ENCODE measurements at places on chromosomes 7 and 10.
A peak's percentile ranks its signal among the peaks of the same experiment; 100 is the strongest.

- no peak overlapping the region for H3K27ac ChIP-seq
- H3K4me1 ChIP-seq = no peaks in the 10 kb centered on the region
- DNase-seq = no peak
- no peaks in the 10 kb centered on the region for H3K36me3 ChIP-seq
These were observed 88.4 kb downstream of the DIP2C start for GRCh38 chr10:600876-601659.

GRCh38 chr7:95298091-95298490 lies 26.2 kb downstream of the PON1 start:
- no peaks in the 10 kb centered on the region for H3K36me3 ChIP-seq
- H3K4me3 ChIP-seq = no peak overlapping the region
- H3K4me1 ChIP-seq = no peaks in the 10 kb centered on the region

- H3K27me3 ChIP-seq = no peaks in the 10 kb centered on the region
- DNase-seq = no peak
- no peaks in the 10 kb centered on the region for H3K36me3 ChIP-seq
- no peak overlapping the region for H3K4me3 ChIP-seq
These were observed 525.0 kb downstream of the PTPRN2 start for GRCh38 chr7:158062661-158063060.

DNA sequence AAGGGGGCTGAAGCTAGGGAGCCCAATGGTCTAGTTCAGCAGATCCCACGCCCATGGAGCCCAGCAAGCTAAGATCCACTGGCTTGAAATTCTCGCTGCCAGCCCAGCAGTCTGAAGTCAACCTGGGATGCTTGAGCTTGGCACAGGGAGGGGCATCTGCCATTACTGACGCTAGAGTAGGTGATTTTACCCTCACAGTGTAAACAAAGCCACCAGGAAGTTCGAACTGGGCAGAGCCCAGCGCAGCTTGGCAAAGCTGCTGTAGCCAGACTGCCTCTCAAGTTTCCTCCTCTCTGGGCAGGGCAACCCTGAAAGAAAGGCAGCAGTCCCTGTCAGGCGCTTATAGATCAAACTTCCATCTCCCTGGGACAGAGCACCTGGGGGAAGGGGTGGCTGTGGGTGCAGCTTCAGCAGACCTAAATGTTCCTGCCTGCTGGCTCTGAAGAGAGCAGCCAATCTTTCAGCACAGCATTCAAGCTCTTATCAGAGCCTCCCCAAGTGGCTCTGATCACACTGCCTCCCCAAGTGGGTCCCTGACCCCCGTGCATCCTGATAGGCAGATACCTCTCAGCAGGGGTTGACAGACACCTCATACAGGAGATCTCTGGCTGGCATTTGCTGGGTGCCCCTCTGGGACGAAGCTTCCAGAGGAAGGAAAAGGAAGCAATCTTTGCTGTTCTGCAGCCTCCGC lies 167.8 kb downstream of the CCDC71L start:
- DNase-seq = no peak
- peaks cover 3% of the 10 kb centered on the region for H3K27me3 ChIP-seq
- no peaks in the 10 kb centered on the region for H3K4me1 ChIP-seq
- H3K36me3 ChIP-seq = no peaks in the 10 kb centered on the region
- H3K27ac ChIP-seq = no peak overlapping the region

DNA sequence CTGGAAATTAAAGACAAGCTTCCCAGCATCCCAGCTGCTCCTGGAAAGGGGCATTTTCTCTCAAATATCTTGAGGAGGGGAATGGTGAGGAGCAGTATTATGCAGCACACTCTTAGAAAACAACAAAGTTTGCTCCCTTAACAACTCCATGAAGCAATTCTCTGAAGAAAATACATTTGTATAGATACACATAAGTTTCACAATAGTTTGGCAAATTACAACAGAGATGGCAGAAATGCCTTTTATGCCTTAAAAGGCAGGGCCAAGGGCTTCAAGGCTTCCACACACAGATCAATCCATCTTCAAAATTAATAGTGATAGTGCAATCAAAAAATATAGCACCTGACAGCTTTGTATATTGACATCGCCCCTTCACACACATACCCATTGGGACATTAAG lies 12.2 kb downstream of the DGKI start:
- no peaks in the 10 kb centered on the region for H3K4me1 ChIP-seq
- H3K27ac ChIP-seq = no peak overlapping the region
- no peak overlapping the region for H3K4me3 ChIP-seq
- peaks cover 8% of the 10 kb centered on the region for H3K27me3 ChIP-seq
- H3K36me3 ChIP-seq = peaks cover 7% of the 10 kb centered on the region

GRCh38 chr7:40827222-40828085 lies 692.6 kb downstream of the SUGCT start:
- no peaks in the 10 kb centered on the region for H3K36me3 ChIP-seq
- no peak for DNase-seq
- no peaks in the 10 kb centered on the region for H3K4me1 ChIP-seq
- H3K4me3 ChIP-seq = no peak overlapping the region

- no peak for DNase-seq
- H3K4me1 ChIP-seq = no peaks in the 10 kb centered on the region
- H3K36me3 ChIP-seq = peaks cover 2% of the 10 kb centered on the region
These were observed 1.2 kb upstream of the LRMDA start for GRCh38 chr10:75430000-75430763.

GRCh38 chr10:84065804-84066601 lies 73.3 kb upstream of the GHITM start:
- peaks cover 3% of the 10 kb centered on the region for H3K27me3 ChIP-seq
- H3K27ac ChIP-seq = peak overlapping the region; percentile 36
- DNase-seq = no peak
- no peaks in the 10 kb centered on the region for H3K36me3 ChIP-seq
- H3K4me1 ChIP-seq = no peaks in the 10 kb centered on the region
- H3K4me3 ChIP-seq = no peak overlapping the region

- no peak overlapping the region for H3K4me3 ChIP-seq
- H3K27me3 ChIP-seq = peaks cover 3% of the 10 kb centered on the region
- no peak overlapping the region for H3K27ac ChIP-seq
These were observed 61.1 kb downstream of the WDFY4 start for GRCh38 chr10:48745662-48746245.

DNA sequence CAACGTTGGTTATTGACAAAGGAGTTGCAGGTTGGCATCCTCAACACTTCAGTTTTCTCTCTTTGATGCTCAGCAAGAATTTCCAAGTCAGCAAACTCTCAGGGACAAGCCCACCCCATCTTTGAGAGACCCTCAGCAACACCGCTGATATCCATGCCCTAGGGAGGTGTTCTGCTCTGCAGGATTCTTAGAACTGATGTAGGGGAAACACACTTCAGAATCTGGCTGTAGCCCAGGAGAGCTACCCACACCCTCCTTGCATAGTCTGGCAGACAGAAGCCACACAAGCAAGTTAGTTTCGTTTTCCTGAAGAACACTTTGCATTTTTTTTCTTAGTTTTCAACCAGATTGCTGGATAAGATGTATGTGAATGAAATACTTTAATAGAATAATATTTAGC lies 822 bp downstream of the SAMD9L start:
- H3K27me3 ChIP-seq = no peaks in the 10 kb centered on the region
- peak overlapping the region; percentile 87 for H3K27ac ChIP-seq
- peaks cover 68% of the 10 kb centered on the region for H3K4me1 ChIP-seq
- H3K36me3 ChIP-seq = peaks cover 25% of the 10 kb centered on the region

DNA sequence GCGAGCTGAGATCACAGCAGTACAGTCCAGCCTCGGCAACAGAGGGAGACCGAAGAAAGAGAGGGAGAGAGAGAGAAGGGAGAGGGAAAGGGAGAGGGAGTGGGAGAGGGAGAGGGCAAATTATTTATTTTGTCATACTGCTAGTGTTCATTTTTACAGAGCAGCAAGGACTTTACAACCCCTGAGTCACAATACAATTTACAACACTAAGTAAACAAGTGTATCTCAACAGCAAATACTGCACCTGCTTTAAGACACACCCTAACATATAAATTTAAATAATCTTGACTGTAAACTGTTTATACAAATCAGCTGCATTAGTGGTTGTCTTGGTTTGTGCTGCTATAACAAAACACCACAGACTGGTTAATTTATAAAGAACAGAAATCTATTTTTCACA lies 27.2 kb downstream of the HTR5A start:
- H3K27ac ChIP-seq = no peak overlapping the region
- peaks cover 5% of the 10 kb centered on the region for H3K27me3 ChIP-seq
- H3K4me3 ChIP-seq = no peak overlapping the region
- H3K4me1 ChIP-seq = peaks cover 7% of the 10 kb centered on the region

DNA sequence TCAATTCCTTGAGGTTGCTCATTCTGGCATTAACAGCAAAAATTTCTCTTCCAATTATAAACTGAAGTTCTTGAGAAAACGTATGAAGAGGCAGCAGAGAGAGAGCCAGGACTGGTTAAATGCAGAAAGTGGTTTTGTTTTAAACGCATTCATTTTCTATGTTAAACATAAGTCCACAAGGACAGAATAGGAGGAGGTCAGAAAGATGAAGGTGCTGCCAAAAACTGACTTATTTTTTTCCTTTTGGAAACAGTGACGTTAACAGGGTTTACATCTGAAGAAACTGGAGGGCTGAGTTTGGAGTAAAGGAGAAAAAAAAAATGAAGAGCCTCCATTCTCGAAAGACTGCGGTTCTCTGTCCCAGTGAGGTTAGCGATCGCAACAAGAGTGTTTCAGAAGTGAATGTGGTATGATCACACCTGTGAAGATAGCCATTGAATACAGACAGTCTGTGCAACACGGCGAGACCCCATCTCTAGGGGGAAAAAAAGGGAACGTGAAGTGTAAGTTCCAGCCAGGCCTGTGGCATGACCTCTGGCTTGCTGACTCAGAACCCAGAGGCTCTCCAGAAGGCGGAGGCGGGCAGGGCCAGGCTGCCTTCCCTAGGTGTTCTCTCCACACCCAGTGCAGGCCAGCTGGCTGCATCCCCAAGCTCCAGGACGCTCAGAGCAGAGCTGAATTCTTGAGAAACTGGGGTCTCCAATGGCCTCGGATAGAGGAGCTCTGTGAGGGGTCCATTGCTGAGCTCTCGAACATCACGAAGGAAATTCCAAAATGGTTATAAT lies 84.0 kb downstream of the CHST15 start:
- H3K4me1 ChIP-seq = no peaks in the 10 kb centered on the region
- no peaks in the 10 kb centered on the region for H3K27me3 ChIP-seq
- no peak for DNase-seq
- H3K27ac ChIP-seq = no peak overlapping the region

- peak overlapping the region; percentile 37 for H3K27ac ChIP-seq
- peaks cover 2% of the 10 kb centered on the region for H3K27me3 ChIP-seq
- DNase-seq = no peak
These were observed 9.2 kb downstream of the CPA2 start for GRCh38 chr7:130275826-130276297.

- H3K27ac ChIP-seq = no peak overlapping the region
- DNase-seq = no peak
- no peaks in the 10 kb centered on the region for H3K4me1 ChIP-seq
- no peaks in the 10 kb centered on the region for H3K27me3 ChIP-seq
These were observed 11.3 kb upstream of the STMP1 start for GRCh38 chr7:135650831-135651573.

- no peaks in the 10 kb centered on the region for H3K27me3 ChIP-seq
- H3K36me3 ChIP-seq = peaks cover 2% of the 10 kb centered on the region
- DNase-seq = no peak
- H3K4me3 ChIP-seq = no peak overlapping the region
These were observed 29.0 kb upstream of the ZNF273 start for GRCh38 chr7:64874114-64874513.

GRCh38 chr7:134593530-134594392 lies 44.9 kb downstream of the AKR1B15 start:
- H3K36me3 ChIP-seq = no peaks in the 10 kb centered on the region
- no peaks in the 10 kb centered on the region for H3K27me3 ChIP-seq
- no peak overlapping the region for H3K4me3 ChIP-seq
- no peak overlapping the region for H3K27ac ChIP-seq

DNA sequence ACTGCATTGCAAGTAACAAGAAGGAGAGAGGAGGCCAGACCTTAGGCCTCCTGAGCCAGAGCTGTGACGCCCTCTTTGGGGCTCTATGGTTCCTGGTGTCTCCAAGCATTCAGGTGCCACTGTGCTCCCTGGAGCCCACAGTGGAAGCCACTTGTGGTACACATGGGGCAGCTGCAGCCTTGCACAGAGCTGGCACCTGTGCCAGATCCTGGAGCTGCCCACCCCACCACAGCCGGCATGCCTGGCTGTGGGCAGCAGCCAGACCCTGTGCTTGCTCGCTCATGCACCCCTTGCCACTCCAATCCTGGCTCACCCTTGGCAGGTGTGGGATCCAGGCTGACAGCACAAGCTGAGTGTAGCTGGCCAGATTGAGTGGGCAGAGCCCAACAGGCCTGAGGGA lies 173.8 kb upstream of the SMIM30 start:
- H3K4me1 ChIP-seq = no peaks in the 10 kb centered on the region
- no peak overlapping the region for H3K27ac ChIP-seq
- no peaks in the 10 kb centered on the region for H3K36me3 ChIP-seq
- DNase-seq = no peak
- H3K27me3 ChIP-seq = peaks cover under 1% of the 10 kb centered on the region

DNA sequence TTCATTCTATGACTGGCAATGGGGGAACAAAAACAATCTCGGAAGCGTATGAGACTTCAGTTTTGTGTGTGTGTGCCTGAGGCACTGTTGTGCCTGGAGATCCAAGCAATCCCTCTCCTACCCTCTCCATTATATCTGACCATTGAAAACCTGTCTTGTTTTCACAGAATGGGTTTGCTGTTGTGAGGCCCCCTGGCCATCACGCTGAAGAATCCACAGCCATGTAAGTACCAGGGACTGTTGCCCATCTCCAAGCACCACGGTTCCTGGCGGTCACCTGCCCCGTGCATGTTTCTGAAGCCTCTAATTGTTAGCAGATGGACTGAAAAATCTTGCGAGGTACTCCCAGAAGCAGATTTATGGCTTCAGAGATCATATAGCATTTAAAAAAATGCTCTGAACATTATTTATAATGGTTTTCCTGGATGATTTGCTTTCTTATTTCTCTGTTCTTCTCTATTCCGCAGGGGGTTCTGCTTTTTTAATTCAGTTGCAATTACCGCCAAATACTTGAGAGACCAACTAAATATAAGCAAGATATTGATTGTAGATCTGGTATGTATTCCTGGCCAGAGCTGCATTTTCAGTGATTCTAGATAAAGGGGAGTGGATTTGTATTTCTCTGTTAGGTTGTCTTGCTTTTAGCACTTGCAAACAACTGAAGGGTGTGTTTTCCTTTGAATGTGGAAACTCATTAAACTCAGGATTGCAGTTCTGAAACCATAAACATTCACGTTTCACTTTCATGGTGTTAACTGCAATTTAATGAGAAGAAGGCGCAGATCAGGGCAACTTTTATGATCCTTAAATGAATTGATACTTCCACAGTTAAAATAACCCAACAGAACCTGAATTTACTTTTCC lies 288.2 kb downstream of the TWIST1 start:
- H3K4me1 ChIP-seq = peaks cover 11% of the 10 kb centered on the region
- no peak overlapping the region for H3K27ac ChIP-seq
- H3K27me3 ChIP-seq = no peaks in the 10 kb centered on the region
- no peak for DNase-seq
- H3K4me3 ChIP-seq = no peak overlapping the region

- no peak for DNase-seq
- no peaks in the 10 kb centered on the region for H3K4me1 ChIP-seq
- H3K4me3 ChIP-seq = no peak overlapping the region
- H3K36me3 ChIP-seq = no peaks in the 10 kb centered on the region
These were observed 83.9 kb downstream of the CXCL12 start for GRCh38 chr10:44300666-44301649.

GRCh38 chr7:102103027-102103372 lies 183.7 kb upstream of the SH2B2 start:
- H3K27me3 ChIP-seq = no peaks in the 10 kb centered on the region
- no peak overlapping the region for H3K4me3 ChIP-seq
- DNase-seq = no peak
- H3K27ac ChIP-seq = no peak overlapping the region
- peaks cover 6% of the 10 kb centered on the region for H3K36me3 ChIP-seq

Measured in activated T-helper 1 cell treated with anti-CD3 and anti-CD28 coated beads, Interleukin-12 subunit alpha, Interleukin-12 subunit beta, Interleukin-2, Interleukin-4 antibody, amounts not matched to agents 30 ng/mL and 10 ng/mL and 1 ng/mL, durations not matched to agents 14 hours and 24 hours and 36 hours (primary cell).